ENCODE measurements at places on chromosomes 7 and 10. TPM values are rescaled to one million over a fixed set of nuclear protein-coding genes. Genes with fewer than 3 reads are reported as not detected.

RPEL1 gene
- 0.05 TPM for total RNA-seq

CAV2 gene
- 31.9 TPM for total RNA-seq

PDE6C gene
- total RNA-seq: not detected

NACAD gene
- 0.16 TPM for total RNA-seq

VKORC1L1 gene
- 16.6 TPM for total RNA-seq

SPDYE9 gene
- total RNA-seq: not detected

CDC14C gene
- total RNA-seq: not detected

CROT gene
- total RNA-seq: 7.1 TPM

PTEN gene
- total RNA-seq: 52.4 TPM

PNLIPRP2 gene
- total RNA-seq: 0.34 TPM

FUOM gene
- total RNA-seq: 30.2 TPM

FAM25G gene
- not detected for total RNA-seq

ELMO1 gene
- 0.45 TPM for total RNA-seq

TES gene
- total RNA-seq: 40.5 TPM

CLDN3 gene
- not detected for total RNA-seq

ZP3 gene
- total RNA-seq: 5.0 TPM

PURB gene
- total RNA-seq: 24.0 TPM

ICA1 gene
- total RNA-seq: 1.7 TPM

C1QL3 gene
- not detected for total RNA-seq

TSPAN15 gene
- 2.1 TPM for total RNA-seq

C10orf105 gene
- total RNA-seq: not detected

CHAT gene
- not detected for total RNA-seq

SPDYE2B gene
- total RNA-seq: not detected

GHRHR gene
- total RNA-seq: not detected

ARF5 gene
- 138 TPM for total RNA-seq

ARHGAP12 gene
- total RNA-seq: 54.3 TPM

PNLIPRP1 gene
- total RNA-seq: not detected

WNT2 gene
- not detected for total RNA-seq

IL6 gene
- 20.5 TPM for total RNA-seq

SH3PXD2A gene
- total RNA-seq: 0.48 TPM
